ENCODE measurements at places on chromosomes 11 and 22.

DNA sequence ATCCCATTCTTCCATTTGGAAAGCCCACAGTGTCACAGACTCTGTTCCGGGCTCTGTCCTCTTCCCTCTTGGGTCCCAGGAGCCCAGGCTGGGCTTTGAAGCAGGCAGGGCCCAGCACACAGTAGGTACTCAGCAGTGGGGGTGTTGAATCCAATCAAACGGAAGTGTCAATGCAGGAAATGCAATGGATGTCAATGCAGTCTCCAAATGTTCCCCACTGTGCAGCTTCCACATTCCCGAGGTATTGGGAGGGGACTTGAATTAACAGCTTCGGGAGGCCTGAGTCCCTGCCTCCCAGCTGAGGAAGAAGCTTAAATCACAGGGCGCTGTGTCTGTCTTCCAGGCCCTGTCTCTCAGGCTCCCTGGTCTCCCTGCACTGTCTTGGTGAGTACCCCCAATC, 21.8 kb upstream of the SMIM35 start:
- DNase-seq, result no peak

DNA sequence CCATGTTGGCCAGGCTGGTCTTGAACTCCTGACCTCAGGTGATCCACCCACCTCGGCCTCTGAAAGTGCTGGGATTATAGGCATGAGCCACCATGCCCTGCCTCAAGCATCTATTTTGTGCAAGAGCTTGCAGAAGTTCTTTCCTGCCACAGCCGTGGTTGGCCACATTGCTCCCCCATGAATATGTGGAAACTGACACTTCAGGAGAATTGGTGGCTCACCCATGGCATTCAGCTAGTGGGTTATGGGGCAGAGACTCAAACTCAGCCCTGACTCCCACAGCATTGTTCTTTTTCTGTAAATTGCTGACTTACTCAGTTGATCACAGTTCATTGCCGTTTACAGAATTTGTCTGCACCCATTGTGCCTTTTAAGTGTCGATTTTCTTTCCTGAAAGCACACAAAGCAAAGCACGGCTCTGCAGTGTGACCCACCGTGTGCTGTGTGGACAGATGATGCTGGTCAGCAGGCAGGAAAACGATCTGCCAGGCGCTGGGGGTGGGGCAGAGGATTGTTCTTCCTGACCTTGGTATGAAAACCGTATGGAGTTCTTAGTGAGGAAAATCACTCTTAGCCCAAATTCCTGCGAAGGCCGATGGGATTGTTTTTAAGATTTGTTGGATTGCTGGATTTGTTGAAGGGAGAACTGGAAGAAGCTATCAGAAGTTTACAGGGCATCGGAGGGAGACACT, 115.6 kb downstream of the PTPRJ start:
- DNase-seq, result no peak

DNA sequence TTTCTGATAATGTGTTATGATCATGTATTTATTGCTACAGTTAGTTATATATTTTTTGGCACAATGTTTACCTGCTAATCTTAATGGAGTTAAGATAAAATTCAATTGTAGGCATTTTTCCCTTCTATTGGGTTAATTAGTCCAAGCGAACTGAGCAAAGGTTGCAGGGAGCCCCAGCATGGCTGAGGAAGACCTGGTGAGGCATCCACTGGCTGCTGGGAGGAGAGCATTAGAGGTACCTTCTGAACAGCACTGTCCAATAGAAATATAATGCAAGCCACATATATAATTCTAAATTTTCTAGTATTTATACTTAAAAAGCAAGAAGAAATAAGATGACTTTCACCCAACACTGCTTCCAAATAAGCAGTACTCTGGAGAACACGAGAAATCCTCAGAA, 689 bp upstream of the TMEM126A start:
- no peak for DNase-seq

GRCh38 chr11:75827562-75827961, 12.6 kb downstream of the UVRAG start:
- DNase-seq, result no peak

DNA sequence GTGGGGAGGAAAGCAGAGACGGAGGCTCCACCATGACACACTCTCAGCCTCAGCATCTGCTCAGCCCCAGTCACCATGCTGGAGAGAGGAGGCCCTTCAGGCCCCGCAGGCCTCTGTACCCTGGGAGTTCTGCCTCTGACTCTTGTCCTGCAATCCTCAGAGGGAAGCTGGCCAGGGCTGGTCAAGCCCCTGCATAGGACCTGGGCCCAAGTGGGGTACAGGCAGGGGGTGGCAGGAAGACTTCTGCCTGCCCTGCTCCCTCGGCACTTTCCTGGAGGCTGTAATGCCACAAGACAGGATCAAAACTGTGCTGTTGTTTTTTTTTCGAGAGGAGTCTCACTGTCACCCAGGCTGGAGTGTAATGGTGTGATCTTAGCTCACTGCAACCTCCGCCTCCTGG, 33.7 kb downstream of the LRRC74B start:
- no peak for DNase-seq

- no peak for DNase-seq
Observed at GRCh38 chr22:43777286-43777685, 34.8 kb downstream of the EFCAB6 start.

- no peak for DNase-seq
Observed at GRCh38 chr11:8692417-8692816, 9.8 kb downstream of the RPL27A start.

GRCh38 chr11:64647019-64647779, 56.2 kb downstream of the SLC22A12 start:
- no peak for DNase-seq

GRCh38 chr22:34620832-34621231, 445.1 kb upstream of the ISX start:
- no peak for DNase-seq

DNA sequence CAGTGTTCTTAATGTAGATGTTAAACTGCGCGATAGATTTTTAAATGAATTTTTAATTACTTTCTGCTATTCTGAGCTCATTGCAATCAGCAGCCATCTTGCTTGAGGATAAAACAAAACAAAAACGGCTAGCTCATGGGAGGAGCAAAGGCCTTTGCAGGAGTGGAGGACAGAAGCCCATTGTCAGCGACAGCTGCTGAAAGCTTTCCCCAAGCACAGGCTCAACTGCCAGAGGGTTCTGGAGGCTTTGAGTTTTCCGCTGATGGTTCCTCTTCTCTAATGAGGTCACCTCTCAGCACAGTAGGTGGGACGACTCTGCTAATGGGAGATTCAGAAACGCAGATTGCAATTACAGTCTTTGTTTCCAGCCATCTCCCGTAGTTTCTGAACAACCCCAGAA, 167.1 kb upstream of the TTC12 start:
- DNase-seq, result no peak

- DNase-seq, result no peak
Observed at GRCh38 chr11:69624293-69624692, 16.7 kb upstream of the CCND1 start.

DNA sequence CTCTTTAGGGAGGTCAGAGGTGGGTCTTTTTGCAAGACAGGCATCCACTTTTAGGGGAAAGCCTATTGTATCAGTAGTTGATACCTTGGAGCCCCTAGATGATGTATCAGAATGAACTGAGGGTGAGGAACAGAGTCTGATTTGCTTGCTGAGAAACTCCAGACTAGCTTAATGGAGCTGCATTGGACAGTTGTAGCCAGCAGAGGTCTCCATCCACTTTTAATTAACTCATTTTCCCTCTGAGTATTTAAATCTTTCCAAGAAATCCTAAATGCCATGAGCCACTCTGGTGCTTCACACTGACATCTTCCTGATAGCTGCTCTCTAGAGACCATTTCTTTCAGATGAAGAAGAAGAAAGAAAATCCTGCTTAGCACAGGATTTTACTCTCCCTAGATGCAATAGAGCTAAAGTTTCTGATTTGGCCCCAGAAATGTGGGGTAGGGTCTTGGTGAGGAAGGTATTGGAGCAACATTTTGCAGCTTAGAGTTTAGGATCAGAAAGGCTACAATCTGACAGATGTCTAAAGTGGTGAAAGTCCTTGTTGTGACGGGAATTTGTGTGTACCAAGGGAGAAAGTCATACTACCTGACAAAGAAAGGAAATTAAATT, 38.0 kb downstream of the EXT2 start:
- DNase-seq, result no peak

GRCh38 chr11:132595711-132596134, 936.6 kb downstream of the OPCML start:
- DNase-seq, result no peak

GRCh38 chr11:26244207-26244606, 87.7 kb upstream of the ANO3 start:
- DNase-seq, result no peak

DNA sequence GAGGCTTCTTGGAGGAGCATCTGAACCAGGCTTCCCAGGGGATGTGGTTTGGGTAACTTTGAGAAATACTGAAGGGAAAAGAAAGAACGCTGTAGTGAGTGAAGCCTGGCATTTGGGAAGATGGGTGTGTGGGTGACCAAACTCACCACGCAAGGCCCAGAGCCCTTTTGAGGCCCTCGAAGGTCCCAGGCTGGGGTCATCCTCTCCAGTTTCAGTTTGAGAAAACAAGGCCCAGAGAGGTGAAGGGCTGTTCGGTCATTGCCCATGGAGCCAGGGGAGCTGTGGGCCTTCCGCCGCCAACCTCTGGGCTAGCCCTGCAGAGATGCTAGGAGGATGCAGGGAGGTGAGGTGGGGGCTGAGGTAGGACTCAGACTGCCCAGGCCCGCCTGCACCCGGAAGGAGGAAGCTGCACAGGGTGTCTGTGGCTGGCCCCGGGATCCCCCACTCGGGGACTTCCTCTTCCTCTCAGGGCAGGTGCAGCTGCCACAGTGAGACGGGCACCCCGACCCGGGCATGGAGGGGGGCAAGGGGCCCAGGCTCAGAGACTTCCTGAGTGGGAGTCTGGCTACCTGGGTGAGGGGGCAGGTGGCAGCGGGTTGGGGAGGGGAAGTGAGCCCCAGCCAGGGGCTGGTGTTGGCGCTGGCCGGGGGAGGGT, at the start of gene CCDC88B:
Gene CCDC88B, plus strand, starts transcription at position 451 of the 655 bp plus-strand sequence. Its CDS starts 63 bp downstream, at position 514.
- peak; percentile 58 for DNase-seq

DNA sequence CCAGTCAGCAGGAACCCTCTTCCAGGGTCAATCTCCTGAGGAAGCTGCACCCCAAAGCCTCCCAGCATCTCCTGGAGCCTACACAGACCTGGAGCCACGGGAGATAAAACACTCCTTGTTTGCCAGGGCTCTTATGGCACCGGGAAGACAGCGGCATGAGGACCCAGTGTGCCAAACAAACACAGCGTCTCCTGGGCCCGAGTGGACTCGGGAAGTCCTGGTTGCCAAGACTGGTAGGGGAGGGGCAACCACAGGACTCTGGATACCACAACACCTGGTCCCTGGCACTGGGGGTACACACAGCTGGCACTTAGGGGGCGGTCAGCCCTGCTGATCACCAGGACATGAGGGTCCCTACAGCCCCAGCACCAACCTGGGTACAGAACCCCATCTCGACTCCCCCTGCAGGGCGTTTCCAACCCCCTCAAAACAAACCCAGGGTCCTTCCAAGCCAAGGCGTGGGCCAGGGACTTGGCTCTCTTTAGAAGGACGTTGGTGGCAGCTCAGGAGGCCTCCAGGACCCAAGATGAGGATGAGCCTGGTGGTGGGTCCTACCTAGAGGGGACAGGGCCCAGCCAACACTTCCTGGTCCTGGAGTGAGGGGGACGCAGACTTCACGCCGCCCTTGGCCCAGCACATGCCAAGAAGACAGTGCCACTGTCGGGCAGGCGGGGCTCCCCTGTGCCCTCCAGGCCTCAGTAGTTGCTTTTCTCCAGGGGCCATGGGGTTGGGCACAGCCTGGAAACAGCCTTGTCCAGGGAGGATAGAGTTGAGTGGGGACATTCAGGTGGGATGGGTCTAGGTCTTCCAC, 85.0 kb downstream of the CELSR1 start:
- no peak for DNase-seq

DNA sequence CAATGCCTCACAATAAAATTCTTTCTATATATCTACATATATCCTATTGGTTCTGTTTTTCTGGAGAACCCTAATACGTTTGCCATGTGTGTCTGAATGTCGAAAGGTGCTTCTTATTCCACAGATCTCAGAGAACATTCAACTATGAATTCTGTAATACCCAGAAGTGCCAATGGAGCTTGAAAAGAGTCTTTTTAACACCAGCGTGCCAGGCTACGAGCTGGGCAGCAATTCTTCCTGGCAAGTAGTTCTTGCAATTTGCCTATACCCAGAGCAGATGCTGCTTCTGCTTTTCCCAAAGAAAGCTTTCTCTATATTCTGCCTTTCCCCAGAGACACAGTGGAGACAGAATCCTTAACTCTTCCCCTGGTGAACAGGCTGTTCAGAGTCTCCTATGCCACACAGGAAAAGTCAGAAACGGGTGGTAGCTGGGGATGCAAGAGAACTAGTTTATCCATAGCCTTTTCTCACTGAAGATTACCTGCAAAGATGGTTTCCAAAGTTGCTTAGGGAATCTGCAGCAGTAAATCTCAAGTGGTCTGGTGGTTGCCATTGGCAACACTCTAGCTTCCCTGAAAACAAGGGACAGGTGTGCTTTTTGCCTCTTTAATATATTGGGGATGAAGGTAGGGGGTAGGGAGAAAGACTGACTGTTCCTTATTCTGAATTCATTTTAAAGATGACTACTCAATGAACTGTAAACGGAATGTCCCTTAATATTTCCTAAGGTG, 16.8 kb upstream of the PAFAH1B2 start:
- DNase-seq, result no peak

DNA sequence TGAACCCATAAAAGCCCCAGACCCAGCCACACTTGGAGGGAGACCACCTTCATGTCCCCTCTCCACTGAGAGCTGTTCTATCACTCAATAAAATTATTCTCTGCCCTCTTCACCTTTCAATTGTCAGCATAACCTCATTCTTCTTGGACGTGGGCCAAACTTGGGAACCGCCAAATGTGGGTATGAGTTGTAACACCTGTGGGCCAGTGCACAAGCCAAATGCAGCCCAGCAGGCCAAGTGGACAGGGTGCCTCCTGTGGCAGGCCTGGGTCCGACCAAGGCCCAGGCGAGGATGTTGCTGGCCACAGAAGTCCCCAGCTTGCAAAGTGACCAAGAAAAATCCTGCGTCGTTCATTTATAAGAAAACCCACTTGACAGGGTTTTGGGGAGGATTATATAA, 621.2 kb downstream of the METTL15 start:
- no peak for DNase-seq

DNA sequence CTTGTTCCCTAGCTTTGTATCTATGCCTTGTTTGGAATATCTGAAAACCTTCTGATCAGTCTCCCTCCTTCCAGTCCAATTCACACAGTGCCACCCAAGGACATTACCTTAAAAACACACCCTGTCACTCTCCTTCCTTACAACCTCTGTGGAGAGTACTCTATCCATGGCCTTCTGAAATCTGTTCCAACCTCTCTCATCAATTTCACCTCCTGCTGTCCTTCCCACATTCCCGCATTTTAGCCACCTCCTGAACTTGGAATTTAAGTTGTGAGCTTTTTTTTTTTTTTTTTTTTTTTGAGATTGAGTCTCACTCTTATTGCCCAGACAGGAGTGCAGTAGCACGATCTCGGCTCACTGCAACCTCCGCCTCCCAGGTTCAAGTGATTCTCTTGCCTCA, 824.8 kb downstream of the METTL15 start:
- DNase-seq, result no peak

GRCh38 chr11:123187665-123188507, 7.2 kb downstream of the CLMP start:
- no peak for DNase-seq

DNA sequence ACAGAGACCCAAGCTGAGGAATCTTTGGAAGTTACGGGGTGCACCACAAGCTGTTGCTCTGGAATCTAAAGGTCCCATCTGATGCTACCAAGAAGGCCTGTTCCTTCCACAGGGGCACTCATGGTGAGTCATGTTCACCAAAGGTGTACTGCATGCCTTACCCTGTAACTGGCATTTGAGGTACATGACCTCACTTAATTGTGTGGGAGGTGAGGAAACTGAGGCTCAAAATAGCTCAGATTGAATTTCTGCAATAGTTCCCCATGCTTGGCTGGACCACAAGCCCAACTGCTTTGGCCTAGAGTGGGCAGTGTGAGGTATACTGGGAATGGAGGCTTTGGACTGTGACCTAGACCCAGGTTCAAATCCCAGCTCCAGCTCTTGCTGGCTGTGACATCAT, 8.2 kb downstream of the MTFP1 start:
- DNase-seq, result no peak

Measured in stimulated activated CD8-positive, alpha-beta memory T cell treated with anti-CD3 and anti-CD28 coated beads, Interleukin-4, amount 100 ng/mL, for 4 hours (primary cell).